ENCODE measurements at places on chromosomes 7 and 10.

DNA sequence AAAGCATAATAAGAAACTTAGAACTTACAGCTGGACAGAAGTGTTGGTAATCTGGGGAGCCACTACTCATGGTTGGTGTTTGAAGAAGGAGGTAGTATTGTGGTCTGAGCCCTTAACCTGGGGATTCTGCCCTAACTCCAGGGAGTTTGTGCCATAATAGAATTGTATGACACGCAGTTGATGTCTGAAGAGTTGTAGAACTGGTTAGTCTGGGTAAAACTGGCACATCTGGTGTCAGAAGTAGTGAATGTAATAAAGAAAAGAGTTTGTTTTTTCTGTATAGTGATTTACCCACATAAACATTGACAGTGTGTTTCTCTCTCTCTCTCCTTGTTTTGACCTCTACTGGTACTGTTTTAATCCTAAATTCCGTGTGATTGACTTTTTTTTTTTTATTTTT, 448.1 kb upstream of the SEMA3D start:
- no peak for DNase-seq

GRCh38 chr10:6539833-6540232, 40.2 kb downstream of the PRKCQ start:
- DNase-seq = no peak

- DNase-seq = no peak
These were observed 86.6 kb downstream of the BTAF1 start for GRCh38 chr10:92010047-92010735.

GRCh38 chr10:79406683-79407422, 38.6 kb downstream of the ZCCHC24 start:
- no peak for DNase-seq

GRCh38 chr7:44881610-44882009, 3.7 kb downstream of the PURB start:
- peak; percentile 65 for DNase-seq

Data from T-helper 2 cell (primary cell).